Retinal pigment epithelial cell (primary cell): ENCODE measurements at places on chromosomes 5 and 9.

GRCh38 chr9:120261419-120261818 lies 318.5 kb downstream of the CDK5RAP2 start:
- DNase-seq, result no peak

DNA sequence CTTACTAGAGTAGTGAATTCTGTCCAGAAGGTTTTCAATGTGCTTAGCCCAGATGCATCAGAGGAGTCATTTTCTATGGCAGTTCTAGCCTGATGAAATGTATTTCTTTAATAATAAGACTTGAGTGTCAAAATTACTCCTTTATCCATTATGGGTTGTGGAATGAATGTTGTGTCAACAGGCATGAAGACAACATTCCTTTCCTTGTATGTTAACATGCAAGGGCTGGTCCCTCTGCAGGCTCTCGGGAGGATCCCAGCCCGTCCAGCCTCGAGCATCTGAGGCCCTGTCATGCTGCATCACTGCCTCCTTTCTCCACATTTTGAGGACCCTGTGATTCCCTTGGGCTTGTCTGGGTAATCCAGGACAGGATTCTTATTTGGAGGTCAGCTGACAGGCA lies 42.9 kb upstream of the FAM120AOS start:
- DNase-seq, result no peak

GRCh38 chr5:90878549-90879196 lies 320.1 kb downstream of the ADGRV1 start:
- DNase-seq, result no peak

- DNase-seq, result no peak
Observed at GRCh38 chr5:77696120-77696519, 57.6 kb upstream of the OTP start.

- DNase-seq, result no peak
Observed at GRCh38 chr9:135729480-135729879, 27.5 kb downstream of the KCNT1 start.

- DNase-seq, result no peak
Observed at GRCh38 chr5:87776785-87777184, 364.1 kb upstream of the CCNH start.

DNA sequence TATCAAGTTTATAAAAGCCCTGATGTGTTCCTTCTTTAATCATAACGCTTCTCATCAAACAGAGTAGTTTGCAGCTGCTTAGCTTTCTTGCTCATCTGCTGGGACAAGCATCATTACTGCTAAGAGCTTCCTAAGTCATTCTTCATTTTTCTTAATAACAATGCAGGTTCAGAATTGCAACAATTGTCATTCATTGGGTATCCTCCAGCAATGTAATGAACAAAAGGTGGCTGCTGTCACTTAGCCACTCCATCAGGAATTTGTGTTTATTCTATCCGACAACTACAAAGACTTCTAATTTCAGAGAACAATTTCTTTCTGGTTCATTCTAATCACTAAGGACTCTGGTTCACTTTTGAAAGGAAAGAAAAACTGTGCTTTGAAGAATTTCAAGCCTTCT lies 836.7 kb upstream of the CDH10 start:
- DNase-seq, result no peak
